Endodermal cell (in vitro differentiated cells): ENCODE measurements at places on chromosomes 5 and 9. TPM values are rescaled to one million over a fixed set of nuclear protein-coding genes. Genes with fewer than 3 reads are reported as not detected.

The AQP7 gene
- 0.38 TPM in 1 of 3 replicates, not detected in the others for total RNA-seq

DNA sequence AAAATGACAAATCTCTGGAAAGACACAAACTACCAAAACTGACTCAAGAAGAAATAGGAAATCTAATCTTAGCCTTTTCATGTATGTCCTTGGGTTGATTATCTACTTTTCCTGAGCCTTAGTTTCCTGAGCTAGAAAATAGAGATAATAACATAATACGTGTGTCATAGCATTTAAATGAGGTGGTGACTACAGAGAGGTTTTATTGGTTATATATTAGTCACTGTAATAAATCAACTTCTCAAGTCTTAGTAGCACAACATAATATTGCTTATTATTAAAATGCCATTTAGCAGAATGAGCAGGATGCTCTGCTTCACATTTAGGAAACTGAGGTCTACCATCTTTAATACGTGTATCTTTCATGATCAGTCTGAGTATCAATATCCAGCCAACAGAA lies 7.1 kb upstream of the PJA2 start:
- H3K4me3 ChIP-seq, result no peak overlapping the region
- H3K27me3 ChIP-seq, result no peaks in the 10 kb centered on the region
- DNase-seq, result no peak
- H3K36me3 ChIP-seq, result no peaks in the 10 kb centered on the region
- H3K4me1 ChIP-seq, result peaks cover 12% of the 10 kb centered on the region

DNA sequence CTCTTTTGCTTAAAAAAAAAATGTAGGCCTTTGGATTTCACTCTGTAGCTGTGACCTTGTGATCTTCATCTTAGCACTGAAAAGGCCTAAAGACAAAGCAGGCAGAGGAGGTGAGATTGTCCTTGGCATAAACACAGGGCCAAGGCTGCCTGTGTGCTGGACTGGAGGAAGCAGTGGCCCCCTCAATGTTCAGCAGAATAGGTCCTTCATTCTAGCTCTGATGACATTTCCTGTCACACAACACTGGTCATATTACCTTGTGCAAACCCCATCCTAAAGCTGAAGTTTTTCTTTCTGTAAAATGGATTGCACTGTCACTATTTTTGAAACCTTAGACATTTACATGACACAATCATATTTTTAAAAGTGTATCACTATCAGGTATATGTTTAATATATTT lies 147.4 kb downstream of the INSYN2B start:
- H3K4me3 ChIP-seq, result no peak overlapping the region
- H3K27me3 ChIP-seq, result no peaks in the 10 kb centered on the region
- H3K36me3 ChIP-seq, result no peaks in the 10 kb centered on the region

The SLC6A3 gene
- 0.18 and 0.23 TPM in 2 replicates for total RNA-seq

The SH3GL2 gene
- total RNA-seq, result 2.1 and 3.7 TPM in 2 replicates
